ENCODE measurements at places on chromosomes 16 and 17.

DNA sequence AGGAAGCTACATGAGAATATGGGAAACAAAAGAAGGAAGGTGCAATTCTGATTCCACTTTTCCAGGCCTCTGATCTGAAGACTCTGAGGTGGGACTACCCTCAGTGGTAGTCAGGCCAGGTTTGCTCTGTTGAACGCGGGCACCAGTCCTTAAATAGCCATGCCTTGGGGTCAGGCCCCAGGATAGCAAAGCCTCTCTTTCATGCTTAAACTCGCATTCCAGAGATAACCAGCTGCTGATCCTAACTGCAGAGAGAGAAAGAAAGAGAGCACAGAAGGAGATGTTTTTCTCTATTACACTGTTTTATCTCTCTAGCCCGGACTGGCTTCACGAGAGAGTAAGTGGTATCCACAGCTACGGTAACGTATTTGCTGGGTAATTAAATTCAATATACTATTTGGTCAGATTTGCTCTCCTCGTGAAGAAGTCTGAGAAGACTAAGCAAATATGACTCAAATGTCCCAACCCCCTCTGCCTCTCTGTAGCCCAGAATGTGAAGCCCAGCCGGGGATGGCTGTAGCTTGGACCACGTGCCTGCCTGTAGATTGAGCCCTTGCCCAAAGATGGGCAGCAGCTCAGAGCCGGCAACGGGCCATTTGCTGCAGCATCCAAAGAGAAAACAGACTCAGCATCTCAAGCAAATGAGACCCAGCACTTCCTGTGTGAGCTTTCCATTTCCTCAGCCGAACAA lies 122.2 kb downstream of the SMG6 start:
- DNase-seq: no peak

GRCh38 chr17:73311781-73312641 lies at the start of gene CDC42EP4:
Gene CDC42EP4, minus strand, starts transcription at chr17:73312001. Its CDS starts 25,501 bp downstream, at chr17:73286500.
- DNase-seq: peak; percentile 97

DNA sequence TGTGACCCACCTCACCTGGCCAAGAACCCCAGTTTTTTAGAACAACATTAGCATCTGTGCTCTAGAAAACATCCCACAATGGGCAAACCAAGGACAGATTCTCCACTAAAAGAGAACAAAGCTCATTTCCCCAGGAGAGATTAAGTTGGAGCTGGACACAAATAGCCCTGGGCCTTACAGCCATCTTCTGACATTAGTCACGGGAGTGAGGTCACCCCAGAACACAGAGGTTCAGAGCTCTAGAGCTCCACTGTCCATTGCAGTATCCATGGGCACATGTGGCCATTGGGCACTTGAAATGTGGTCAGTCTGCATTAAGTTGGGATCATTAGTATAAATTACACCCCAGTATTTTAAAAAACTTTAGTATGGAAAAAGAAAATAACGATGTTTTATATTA lies 47.6 kb upstream of the RBBP6 start:
- DNase-seq: no peak

GRCh38 chr17:914561-914960 lies 65.0 kb downstream of the NXN start:
- no peak for DNase-seq

- DNase-seq: no peak
Observed at GRCh38 chr16:67180166-67180565, 3.6 kb downstream of the MATCAP1 start.

DNA sequence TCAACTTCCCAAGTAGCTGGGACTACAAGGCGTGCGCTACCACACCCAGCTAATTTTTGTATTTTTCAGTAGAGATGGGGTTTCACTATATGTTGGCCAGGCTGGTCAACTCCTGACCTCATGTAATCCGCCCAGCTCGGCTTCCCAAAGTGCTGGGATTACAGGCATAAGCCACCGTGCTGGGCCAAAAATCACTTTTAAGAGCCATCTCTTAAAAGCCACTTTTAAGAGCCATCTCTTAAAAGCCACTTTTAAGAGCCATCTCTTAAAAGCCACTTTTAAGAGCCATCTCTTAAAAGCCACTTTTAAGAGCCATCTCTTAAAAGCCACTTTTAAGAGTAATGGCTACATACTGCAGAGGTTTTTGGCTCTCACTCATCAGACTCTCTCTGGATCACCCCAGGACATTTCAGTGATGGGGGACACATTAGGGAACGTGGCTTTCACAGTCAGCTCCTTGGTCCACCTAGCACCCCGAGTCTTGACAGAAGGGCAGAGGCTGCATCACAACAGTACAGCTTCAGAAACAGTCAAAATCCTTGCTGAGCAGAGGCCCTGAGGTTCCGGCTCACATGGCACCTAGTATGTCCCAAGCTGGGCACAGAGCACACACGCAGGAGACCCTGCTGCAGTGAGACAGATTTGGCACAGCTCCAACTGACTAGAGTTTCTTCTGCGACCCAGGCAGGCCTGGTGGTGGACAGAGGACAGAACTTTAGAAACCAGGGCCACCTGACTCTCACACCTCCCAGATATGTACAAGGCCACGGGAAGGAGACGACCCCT lies 23.6 kb downstream of the RANBP10 start:
- peak; percentile 27 for DNase-seq

DNA sequence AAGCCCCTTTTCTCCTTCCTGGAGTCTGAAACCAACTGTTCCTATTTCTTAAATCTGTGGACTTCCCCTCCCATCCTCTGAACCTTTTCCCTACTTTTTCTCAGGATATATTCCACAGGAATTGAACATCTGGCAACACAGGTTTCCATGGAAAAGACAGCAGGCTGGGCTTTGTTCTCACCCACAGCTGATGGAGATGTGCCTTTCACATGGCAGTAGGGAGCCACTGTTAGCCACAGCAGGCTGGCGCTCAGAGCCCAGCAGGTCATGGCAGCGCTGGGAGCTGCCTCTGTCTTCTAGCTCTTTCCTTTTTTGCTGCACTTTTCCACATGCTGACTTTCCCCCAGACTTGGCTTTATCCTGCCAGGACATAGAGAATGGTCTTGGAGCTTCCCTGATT lies 116.4 kb upstream of the NLRP1 start:
- no peak for DNase-seq

DNA sequence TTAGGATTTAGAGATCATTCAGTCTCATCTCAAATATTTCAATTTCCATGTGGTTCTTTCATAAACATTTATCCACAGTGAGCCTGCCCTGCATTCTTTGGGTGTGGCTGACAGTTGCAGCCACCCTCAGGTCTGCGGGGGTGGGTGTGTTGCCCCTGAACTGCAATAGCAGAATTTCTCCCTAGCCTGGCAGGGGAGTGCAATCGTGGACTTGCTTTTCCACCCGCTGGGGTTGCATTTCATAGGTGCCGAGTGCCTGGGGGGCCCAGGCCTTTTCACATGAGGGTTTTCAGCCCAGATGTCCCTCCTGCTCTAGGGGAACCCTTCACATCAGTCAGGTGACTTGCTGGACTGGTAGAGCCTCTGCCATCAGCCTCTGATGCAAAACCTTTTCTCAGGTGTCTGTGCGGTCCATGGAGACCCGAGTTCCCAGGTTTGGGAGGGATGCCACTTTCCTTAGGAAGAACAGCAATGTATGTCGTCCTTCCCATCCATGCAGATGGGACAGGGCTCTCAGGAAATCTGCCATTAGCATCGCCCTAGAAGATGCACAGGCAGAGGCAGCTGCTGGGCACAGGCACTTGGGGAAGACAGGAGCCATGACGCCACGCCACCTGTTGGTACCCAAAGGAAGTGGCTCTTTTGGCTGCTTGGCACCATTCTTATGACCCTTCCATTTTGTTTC lies 2.4 kb upstream of the USP36 start:
- DNase-seq: peak; percentile 70

DNA sequence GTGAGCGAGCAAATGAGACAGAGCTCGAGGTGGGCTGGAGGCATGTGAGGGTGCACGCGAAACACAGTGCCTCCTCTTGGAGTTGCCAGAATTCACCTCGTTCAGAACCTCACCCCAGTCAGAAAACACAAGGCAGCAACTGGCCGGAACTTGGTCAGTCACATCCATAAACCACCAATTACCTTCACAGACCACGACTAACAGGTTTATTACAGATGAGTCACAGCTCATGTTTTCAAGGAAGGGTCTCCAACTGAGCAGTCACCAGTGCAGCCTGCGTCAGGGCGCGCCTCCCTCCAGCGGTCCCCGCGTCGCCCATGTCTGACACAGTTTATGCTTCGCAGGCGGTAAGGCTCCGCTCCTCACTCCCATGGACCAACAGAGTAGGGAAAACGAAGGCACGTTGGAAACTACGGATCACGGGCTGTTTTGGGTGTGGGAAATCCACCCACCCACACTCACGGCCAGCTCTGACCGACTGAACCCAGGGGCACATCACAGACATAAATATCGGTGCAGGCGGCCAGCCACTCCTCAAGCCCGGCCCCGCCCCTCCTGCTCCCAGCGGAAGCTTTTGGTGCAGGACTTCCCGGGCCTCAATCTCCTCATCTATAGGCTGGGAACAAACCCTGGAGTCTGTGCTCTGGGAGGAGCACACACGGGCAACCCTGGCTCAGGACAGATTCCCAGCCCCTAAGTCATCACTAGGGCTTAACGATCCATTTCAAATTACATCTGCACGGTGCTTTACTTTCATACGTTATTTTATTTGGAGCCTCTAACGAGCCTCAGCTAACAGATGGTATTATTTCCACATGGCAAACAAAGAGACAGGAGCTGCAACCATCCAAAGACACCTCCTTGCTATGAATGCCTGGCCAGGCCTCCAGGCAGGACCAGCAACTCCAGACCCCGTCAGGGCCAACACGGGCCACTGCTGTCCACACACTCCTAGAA lies 126.3 kb downstream of the ZNF778 start:
- no peak for DNase-seq

Measured in BE2C (cell line).